CD4-positive, alpha-beta T cell treated with Interleukin-6 at 100 ng/mL for 8 hours (primary cell): ENCODE measurements at places on chromosomes 16 and 17.

DNA sequence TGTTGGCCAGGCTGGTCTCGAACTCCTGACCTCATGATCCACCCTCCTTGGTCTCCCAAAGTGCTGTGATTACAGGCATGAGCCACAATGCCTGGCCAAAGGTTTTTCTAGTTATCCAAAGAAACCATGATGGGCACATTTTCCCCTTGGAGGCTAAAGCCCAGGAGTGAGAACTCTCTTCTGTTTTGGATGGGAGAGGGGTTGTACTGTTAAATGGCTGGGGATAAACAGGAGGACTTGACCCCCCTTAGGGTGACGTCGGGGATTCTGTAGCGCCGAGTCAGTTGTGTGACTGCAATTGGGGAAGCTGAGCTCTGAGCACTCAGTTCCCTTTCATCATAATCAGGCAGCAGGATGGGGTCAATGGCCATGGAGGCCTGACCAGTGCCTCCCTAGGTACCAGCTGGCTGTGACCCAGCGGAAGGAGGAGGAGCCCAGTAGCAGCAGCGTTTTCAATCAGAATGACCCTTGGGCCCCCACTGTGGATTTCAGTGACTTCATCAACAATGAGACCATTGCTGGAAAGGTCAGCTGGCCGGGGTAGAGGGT is 4.1 kb downstream of the AOC3 start:
- DNase-seq = no peak

DNA sequence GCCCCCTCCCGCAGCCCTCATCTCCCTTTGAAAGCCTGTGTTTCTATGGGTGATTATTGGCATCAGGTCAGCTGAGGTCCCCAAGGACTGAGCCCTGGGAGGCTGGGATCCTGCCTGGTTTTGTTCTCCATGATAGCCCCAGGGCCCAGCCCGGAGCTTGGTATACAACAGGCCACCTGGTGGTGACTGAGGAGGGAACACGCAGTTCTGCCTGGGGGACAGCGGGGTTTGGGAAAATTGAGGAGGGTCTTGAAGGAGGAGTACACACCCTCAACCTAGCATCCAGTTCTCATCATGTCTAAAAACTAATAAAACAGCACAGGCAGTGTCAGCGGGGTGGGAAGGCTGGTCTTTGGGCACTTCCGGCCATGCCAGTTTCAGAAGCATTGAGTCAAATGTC is 335.1 kb downstream of the CPPED1 start:
- no peak for DNase-seq

DNA sequence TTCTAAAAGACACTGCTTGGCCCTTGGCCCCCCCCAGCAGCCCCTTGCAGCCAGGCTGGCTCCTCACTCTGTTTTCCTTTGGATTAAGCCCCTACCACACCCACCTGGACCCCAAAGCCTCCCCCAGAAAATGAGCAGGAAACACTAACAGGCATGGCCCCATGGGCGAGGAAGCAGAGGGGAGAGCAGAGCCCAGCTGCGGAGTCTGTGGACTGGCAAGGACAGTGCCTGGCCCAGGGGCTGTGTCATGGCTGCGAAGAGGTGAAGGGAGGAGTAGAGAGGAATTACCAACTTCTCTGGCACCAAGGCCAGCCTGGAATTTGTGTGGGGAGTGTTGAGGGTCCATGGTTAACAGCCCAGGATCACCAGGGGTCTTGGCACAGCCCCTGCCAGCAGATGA is 47.4 kb downstream of the MRC2 start:
- DNase-seq = no peak

- no peak for DNase-seq
Observed at GRCh38 chr17:21282850-21283249, 1.7 kb upstream of the MAP2K3 start.

- no peak for DNase-seq
Observed at GRCh38 chr17:48254896-48255295, 147.3 kb downstream of the SNX11 start.

DNA sequence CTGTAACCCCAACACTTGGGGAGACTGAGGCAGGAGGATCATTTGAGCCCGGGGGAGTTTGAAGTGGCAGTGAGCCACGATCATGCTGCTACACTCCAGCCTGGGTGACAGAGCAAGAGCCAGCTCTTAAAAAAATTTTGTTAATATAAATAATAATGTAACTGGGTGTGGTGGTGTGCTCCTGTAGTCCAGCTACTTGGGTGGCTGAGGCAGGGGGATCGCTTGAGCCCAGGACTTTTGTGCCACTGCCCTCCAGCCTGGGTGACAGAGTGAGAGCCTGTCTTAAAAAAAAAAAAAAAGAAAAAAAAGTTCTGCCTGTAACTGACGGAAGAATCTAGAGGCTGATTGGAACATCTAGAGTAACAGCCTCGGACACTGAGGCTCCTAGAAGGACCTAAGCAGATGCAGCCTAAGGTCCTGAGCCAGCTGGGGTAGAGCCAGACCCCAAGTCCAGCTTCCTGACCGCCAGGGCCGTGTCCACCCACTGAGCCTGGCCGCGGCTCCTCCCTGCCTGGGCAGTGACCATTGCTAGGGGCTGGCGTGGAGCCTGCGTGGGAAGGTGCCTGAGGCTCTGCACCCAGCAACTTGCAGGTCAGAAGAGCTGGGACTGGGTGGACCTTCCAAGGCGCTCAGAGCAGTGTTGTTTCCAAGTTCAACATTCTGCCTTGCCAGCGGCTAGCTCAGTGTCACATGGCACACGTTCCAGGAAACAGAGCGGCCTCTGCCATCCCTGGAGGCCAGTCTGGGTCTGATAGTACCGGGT is 209.4 kb upstream of the CIBAR2 start:
- DNase-seq = no peak

GRCh38 chr16:76947749-76948148 is 243.2 kb upstream of the MON1B start:
- no peak for DNase-seq

DNA sequence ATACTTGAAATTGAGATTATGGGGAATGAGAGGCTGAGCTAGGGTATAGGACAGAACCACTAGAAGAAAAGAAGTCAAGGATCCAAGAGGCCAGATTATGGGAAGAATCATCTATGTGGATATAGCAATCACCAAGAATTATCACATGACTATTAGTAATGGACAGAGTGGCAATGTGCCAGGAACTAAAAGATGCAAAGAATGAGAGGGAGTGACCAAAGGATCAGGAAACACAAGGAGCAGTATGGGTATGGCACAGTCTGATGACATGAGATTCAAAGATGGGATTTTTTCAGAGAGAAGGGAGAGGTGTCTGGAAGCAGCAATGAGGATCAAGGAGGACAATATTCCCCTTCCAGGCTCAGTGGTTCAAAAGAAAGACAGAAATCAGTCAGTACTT is 212.2 kb downstream of the AATF start:
- no peak for DNase-seq

DNA sequence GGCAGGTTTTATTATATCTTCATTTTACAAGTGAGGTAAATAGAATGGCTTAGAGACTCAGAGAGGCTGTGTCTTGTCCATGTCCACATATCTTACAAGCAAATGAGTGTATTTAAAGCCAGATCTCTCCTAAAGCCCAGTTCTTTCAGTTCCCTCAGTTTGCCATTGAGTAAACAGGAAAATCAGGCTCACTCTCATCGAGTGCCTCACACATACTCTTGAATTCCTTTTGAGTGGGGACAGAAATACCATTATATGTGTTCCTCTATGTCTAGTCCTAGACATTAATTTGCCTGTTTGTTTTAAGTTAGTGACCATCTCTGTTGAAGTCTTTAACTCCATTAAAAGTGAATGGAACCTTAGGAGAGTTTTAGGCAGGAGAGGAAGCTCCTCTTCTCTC is 40.1 kb downstream of the BPTF start:
- DNase-seq = no peak

DNA sequence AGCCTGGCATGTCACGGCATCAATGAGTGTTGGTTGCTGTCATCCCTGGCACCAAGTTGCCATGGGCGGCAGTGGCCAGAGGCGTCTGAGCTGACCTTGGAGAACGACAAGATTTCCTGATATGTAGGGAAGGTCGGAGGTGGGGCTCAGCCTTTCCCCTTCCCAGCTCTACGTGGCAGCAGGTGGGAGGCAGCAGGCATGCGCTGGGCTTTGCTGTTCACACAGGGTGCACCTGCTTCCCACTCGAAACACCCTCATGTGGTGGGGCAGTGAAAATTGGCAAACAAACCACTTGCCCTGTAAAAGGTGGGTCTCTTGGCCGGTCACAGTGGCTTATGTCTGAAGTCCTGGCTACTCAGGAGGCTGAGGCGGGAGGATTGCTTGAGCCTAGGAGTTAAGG is 12.3 kb upstream of the TFAP4 start:
- no peak for DNase-seq

- no peak for DNase-seq
Observed at GRCh38 chr16:70588565-70588964, 57.8 kb upstream of the IL34 start.

DNA sequence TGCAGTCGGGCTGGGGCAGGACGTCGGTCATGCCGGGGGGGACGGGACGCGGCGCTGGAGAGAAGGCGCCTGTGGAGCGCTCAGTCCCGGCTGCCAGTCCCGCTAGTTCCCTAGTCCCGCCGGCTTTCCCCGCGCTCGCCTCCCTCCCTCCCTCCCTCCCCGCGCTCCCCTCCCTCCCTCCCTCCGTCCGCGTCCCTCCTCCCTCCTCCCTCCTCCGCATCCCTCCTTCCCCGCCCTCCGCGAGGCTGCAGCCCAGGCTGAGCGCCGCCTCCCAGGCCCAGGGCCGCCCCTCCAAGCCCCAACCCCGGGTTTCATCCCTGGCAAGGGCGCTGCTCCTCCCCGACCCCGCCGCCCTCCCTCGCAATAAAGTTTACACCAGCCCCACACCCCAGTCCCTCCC is 34.8 kb downstream of the TIMM22 start:
- no peak for DNase-seq

DNA sequence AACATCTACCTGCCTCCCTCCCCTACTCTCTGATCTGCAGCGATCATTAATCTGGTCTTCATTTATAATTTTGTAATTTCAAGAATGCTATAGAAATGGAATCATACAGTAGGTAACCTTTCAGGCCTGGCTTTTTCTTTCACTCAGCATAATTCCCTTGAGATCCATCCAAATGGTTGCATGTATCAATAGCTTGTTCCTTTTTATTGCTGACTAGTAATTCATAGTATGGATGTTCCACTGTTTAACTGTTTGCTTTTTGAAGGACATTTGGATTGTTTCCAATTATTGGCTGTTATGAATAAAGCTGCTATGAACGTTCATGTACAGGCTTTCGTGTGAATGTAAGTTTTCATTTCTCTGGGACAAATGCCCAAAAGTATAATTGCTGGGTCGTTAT is 125.2 kb downstream of the USP31 start:
- no peak for DNase-seq

DNA sequence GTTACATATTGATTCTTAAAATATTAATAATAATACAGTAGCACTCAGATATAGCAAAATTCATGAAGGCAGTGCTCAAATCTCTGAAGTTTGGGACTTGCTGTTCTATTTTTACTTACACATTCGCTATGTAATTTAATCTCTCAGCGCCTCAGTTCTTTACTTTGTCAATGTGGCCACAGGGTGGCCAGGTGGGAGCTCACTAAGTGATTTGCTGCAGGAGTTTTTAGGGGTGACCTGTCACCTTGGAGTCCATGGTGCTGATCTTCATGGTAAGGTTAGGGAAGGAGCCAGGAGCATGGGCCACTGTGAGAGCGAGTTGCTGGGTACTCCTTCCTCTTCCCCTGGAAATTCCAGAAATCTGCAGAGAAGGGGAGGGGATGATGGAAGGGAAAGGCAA is 28.1 kb downstream of the VWA3A start:
- DNase-seq = no peak

DNA sequence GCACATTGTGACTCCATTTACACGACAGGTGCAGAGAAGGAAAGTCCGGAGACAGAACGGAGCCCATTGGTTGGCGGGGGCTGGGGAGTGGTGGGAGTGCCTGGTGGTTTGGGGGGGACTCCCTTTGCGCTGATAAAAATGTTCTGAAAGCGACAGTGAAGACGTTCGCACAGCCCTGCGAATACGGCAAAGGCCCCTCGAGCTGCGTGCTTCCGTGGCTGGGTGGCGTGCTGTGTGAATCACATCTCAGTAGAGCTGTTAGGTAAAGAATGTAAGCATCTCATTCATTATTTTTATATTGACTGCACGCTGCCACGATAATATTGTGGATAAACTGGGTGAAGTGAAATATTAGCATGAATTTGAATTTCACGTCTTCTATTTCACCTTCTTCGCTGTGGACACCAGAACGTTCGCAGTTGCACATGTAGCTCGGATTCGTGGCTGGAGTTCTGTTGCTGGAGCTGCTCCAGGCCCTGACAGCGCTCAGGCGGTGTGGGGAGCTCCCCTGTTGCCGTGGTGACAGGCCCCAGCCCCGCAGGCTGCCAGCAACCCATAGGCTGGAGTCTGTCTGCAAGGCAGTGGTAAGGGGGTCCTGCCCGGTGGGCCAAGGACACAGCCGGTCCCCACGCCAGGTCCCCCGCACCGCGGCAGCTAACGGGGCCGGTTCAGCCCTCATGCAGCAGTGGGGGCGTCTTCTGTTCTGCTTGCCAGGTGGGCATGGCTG is 44.6 kb downstream of the SOX8 start:
- no peak for DNase-seq

DNA sequence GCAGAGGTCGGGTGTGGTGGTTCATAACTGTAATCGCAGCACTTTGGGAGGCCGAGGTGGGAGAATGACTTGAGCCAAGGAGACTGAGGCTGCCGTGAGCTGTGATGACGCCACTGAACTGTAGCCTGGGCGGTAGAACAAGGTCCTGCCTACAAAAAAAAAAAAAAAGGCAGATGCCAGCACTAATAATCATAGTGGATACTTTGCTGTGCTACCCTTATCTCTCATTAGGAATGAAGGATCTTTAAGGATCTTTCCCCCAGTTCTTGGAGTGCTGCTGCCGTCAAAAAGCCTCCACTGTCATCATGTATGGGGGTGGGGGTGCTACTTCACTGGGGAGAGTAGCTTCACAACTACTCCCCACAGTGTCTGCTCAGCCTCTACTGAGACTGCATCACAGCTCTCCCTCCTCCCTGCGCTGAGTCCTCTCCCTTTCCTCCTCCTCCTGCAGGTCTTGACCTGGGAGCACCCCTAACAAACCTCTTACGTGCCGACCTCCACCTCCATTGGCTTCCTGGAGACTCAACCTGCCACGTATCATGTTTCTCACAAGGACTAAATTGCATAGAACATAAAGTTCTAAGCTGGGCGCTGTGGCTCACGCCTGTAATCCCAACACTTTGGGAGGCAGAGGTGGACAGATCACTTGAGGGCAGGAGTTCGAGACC is 24.4 kb upstream of the ST6GALNAC1 start:
- DNase-seq = no peak

GRCh38 chr17:8683355-8683754 is 52.8 kb upstream of the MYH10 start:
- no peak for DNase-seq

GRCh38 chr17:42129109-42129837 is 6.7 kb downstream of the HSPB9 start:
- no peak for DNase-seq
